ENCODE measurements at places on chromosomes 4 and X.

DNA sequence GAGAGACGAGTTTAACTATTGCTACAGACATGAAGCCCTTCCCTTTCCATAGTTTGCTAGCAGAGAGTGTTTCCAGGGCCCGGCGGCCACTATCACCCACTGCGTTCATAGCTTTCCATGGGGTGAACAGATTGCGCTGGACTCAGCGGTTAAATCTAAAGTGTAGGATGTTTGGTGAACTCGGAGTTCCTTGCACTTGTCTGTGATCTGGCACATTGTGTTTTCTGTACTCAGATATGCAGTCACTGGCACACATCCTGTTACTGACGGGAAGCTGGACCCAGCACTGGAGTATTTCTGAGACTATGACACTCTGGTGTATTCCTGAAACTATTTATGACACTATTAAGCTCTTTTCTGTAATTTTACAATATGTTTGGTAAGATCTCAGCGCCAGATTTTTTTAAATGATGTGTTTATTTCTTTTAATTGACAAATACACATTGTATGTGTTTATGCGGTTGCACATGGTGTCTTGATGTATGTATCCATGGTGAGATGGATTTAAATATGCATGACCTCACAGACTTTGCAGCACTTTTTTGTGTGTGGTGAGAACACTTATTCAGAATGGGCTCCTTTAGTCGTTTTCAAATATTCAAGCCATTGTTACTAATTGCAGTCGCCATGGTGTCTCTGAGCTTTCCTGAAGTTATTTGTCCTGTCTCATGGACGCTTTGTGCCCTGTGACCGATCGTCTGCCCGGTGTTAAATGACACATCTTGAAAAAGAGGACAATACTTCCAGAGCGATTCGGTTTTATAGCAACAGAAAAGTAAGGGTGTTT is 14.1 kb downstream of the CD99 start:
- no peak for DNase-seq

- DNase-seq, result no peak
These were observed 1441.2 kb downstream of the PCDH7 start for GRCh38 chr4:32161392-32161791.

- no peak for DNase-seq
These were observed 1798.3 kb upstream of the PCDH7 start for GRCh38 chr4:28921886-28922285.

DNA sequence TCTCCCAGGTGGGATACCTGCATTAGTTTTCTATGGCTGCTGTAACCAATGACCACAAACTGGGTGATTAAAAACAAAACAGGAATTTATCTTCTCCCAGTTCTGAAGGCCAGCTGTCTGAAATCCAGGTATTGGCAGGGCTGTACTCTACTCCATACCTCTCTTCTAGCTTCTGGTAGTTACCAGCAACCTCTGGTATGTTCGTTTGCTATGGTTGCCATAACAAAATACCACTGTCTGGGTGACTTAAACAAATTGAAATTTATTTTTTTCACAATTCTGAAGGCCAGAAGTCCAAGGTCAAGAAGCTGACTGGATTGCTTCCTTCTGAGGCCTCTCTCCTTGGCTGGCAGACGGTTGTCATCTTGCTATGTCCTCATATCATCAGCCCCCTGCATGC is 642.1 kb upstream of the TENM3 start:
- no peak for DNase-seq

- no peak for DNase-seq
These were observed 2441.7 kb downstream of the ARAP2 start for GRCh38 chr4:33802578-33802977.

GRCh38 chr4:150079081-150079581 is 886 bp downstream of the DCLK2 start:
- no peak for DNase-seq

GRCh38 chrX:132292793-132293192 is 73.5 kb upstream of the RAP2C start:
- no peak for DNase-seq

DNA sequence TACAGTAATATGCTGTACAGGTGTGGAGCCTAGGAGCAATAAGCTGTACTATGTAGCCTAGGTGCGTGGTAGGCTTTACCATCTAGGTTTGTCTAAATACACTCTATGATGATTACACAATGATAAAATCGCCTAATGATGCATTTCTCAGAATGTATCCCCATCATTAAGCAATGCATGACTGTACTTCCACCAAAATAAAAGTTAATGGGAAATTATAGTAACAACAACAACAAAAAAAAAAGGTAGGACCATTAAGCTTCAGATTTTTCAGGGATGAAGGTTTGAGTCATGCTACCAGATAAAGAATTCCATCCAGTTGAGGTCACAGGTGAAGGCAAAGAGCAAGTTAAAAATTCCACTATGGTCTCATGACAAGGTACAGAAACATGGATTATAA is 68.2 kb downstream of the MAGEA10 start:
- no peak for DNase-seq

- no peak for DNase-seq
These were observed 11.8 kb downstream of the TCEAL1 start for GRCh38 chrX:103640401-103641155.

DNA sequence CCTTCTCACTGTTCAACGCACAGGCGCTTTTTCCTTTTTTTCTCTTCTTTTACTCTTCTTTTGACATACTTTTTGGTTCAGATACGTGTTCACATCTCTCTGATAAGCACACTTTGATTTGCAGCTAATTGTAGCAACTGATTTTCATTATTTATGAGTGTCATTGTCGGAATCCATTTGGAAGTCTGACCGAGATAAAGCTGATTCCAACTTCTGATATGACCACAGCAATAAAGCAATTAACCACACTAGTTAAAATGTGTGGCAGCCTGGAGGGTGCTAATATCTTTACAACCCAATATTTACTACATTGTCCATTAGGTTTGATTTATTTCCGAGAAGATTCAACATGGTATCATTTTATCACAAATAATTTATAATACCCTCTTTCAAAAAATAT is 101.8 kb downstream of the TENM3 start:
- no peak for DNase-seq

- no peak for DNase-seq
These were observed 62.6 kb downstream of the DCLK2 start for GRCh38 chr4:150140774-150141400.

DNA sequence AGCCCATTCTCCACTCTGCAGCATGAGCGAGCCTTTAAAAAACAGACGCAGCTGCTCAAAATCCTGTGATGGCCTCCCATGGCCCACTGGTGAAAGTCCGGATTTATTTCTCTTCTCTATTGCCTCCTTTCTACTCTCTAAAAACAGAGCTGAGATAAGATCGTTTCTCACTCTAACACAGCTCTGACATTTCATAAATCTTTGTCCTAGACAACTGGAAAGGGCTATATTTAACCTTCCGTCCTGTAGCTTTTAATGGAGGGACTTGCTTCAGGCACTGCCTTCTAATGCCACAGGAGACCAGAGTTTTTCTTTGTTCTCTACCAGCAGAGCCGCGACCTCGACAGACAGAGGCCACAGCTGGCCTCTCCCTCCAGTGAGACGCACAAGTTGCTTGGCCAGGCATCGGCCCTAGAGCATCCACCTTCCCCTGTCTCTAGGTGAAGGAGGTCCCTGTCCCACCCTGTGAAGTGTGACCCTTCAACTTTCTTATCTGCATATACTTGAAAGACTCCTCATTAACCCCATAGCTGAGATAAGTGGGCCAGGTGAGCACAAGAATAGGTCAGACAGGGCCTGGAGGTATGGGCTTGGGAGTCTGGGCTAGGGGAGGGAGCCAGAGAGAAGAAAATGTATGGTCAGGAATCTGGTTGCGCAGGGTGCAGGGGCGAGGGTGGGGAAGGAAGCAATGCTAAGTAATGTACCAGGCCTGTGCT is 50.0 kb downstream of the RTL5 start:
- DNase-seq, result no peak

- DNase-seq, result no peak
These were observed 17.7 kb upstream of the TMEM154 start for GRCh38 chr4:152697284-152698088.

DNA sequence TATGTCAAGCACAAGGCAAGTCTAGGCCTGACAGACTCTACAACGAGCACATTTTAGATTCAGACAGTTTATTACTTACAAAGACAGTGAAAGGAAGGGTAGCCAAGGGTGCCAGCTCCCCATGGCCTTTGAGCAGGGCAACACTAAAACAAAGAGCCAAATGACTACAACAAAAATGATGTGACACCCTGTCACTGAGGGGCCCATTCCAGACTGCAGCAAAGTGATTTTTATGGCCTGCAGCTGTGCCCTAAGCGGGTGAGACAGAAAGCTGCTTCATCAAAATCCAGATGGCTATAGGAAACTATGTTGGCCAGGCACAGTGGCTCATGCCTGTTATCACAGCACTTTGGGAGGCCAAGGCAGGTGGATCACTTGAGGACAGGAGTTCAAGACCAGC is 13.4 kb upstream of the RP2 start:
- no peak for DNase-seq

GRCh38 chr4:69095301-69095731 is 958 bp upstream of the UGT2B7 start:
- no peak for DNase-seq

- DNase-seq, result no peak
These were observed 23.8 kb downstream of the REELD1 start for GRCh38 chr4:146238107-146238506.

GRCh38 chrX:2817036-2817435 is 11.7 kb upstream of the GYG2 start:
- DNase-seq, result no peak

- DNase-seq, result no peak
These were observed 9.0 kb downstream of the TSC22D3 start for GRCh38 chrX:107766470-107767150.

DNA sequence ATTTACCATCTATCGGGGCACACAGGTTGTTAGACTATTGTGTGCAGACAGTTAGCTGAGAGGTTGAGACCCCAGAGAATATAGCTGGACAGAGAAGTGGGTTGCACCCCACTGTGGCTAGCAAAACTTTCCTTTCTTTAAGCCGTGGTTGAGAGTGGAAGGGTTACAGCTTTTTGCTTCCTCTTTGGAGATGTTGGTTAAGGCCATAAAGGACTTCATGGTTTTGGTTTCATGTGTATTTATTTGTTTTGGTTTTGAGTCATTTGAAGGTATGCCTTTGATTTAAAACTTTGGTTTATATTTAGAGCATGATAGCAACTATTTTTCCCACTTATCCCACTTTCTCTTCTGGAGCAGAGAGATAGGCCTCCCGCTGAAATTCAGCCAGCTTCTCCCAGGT is 274.3 kb upstream of the IL1RAPL1 start:
- DNase-seq, result no peak

DNA sequence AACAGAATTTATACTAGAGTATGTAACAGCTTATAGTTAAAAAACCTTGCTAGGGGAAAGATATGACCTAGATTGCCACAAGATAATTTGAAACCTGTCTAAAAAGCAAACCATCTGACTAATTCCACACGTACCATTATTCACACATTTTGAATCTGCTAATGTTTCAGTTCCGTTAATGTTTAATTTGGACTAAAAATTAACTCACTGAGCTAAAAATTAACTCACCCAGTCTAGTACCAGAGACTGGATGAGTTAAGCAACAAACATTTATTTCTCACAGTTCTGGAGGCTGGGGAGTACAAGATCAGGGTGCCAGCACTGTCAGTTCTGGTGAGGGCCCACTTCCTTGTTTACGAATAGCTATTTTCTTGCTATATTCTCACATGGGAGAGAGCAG is 231.5 kb upstream of the DIAPH2 start:
- no peak for DNase-seq

DNA sequence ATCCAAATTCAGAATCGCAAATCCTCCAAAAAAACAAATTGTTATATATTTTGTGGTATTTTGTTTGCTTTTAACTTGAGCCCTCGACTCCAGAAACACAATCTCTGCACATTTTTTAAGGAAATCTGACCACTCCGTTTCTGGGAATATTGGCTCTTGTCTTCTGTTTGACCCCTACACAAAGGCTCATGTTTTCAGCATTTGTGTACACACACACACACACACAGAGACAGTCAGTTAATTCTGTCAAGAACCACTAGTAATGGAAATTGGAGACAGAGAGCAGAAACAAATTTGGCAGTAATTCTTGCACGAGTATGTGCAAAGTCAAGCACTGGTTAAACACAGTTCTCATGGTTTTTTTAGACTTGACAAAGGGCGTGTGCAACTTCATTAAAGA is 115.4 kb downstream of the AFAP1 start:
- DNase-seq, result no peak

- DNase-seq, result no peak
These were observed 23.5 kb upstream of the IRAK1 start for GRCh38 chrX:154043003-154043763.

DNA sequence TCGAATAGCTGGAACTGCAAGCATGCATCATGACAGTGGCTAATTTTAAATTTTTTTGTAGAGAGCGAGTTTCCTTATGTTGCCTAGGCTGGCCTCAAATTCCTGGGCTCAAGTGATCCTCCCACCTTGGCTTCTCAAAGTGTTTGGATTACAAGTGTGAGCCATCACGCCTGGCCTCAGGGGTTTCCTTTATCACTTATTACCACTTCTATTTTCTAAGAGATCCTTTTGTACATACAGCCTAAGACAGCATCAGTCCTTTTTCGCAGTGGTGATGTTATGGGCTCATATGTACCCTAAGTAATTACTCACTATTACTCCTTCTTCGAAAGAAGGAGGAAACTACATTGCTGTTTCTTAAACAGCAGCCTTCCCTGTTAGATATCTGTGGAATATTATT is 54.1 kb upstream of the CDKN2AIP start:
- no peak for DNase-seq

DNA sequence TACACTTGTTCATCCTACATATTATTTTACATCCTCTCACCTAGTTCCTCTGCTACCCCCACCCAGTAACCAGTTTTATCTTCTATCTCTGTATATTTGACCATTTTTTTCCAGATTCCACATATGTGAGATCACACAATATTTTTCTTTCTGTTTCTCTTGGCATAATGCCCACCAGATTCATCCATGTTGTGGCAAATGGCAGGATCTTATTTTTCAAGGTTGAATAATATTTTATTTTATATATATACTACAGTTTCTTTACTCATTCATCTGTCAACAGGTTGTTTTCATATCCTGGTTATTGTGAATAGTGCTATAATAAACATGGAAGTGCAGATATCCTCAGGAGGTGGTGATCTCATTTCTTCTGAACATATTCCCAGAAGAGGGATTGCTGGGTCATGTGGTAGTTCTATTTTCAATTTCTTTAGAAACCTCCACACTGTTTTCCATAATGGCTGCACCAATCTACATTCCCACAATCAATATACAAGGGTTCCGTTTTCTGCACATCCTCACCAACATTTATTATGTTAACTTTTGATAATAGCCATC is 48.2 kb downstream of the THAP9 start:
- no peak for DNase-seq
